COLO829 (cell line): ENCODE measurements at places on chromosomes 2 and 18.
A peak's percentile ranks its signal among the peaks of the same experiment; 100 is the strongest.

- DNase-seq = no peak
Observed at GRCh38 chr2:136128905-136129304, 11.0 kb upstream of the CXCR4 start.

GRCh38 chr2:64887565-64887964 lies 101.6 kb upstream of the SLC1A4 start:
- DNase-seq = no peak

DNA sequence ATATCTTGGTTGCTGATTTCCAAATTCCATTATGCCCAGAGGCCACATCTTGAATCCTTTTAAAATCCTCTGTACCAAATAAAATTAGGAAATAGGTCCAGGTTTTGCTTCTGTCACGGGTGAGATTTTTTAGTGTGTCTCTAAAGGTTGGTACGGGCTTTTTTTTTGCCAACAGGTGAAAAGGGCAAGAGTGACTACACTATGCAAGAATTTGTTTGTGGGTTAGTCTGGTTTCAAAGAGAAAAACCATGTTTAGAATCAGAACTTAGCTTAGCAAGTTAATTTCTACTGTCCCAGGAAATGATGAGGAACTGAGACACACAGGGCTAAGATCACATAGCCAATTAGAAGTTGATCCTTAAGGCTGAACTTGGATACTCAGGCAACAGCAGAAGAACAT lies 41.7 kb downstream of the POLR1A start:
- DNase-seq = no peak

DNA sequence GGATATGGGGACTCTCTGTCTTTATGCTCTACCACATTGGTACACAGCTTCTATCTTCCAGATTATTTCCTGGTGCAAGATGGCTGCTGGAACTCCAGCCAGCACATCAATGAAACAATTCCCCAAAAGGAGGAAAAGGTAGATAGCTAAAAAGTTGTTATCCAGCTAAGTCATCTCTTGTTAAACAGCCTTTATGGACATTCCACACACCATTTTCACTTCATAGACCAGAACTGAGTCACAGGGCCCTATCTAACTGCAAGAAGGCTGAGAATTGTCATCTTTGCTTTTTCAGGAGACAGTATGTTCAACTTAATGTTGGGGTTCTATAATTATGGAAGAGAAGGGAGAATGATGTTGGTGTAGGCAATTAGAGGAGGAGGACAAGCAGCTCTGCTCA lies 133.3 kb upstream of the NOSTRIN start:
- DNase-seq = no peak

- peak; percentile 59 for DNase-seq
Observed at GRCh38 chr2:160324161-160324800, 124.2 kb upstream of the ITGB6 start.
